ENCODE measurements at places on chromosomes 16 and 17. TPM values are rescaled to one million over a fixed set of nuclear protein-coding genes. Genes with fewer than 3 reads are reported as not detected.

The BLTP2 gene
- 93.3 TPM for total RNA-seq

DNA sequence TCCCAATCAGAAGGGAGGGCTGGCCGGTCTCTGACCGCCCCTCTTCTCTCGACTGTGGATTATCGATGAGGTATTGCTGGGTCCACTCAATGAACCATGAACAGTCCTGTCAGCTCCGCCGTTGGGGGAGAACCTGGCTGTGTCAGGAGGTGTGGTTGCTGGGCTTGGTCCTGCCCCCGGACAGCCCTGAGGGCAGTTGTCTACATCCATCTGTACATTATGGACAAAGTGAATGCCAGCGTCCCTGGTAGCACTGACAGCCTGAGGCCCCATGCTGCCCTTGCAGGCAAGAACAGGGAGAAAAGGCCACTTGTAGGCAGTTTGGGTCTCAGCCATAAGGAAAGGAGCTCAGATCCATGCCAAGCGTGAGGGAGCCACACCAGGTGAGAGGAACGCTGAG lies 38.9 kb downstream of the ST3GAL2 start:
- no peak for DNase-seq

DNA sequence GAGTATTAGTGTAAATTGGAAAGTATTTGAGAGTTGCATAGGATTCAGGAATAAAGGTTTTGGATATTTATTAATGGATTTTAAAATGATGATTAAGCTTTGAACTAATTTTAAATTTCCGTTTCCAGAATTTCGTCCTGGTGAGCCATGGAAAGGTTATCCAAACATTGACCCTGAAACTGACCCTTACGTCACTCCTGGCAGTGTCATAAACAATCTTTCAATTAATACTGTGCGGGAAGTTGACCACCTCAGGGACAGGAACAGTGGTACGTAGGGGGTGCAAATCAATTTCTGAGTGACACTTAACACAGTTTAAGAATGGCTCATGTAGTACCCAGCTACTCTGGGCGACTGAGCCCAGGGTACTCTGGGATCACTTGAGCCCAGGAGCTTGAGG lies 29.1 kb upstream of the SLC5A11 start:
- no peak for DNase-seq

DNA sequence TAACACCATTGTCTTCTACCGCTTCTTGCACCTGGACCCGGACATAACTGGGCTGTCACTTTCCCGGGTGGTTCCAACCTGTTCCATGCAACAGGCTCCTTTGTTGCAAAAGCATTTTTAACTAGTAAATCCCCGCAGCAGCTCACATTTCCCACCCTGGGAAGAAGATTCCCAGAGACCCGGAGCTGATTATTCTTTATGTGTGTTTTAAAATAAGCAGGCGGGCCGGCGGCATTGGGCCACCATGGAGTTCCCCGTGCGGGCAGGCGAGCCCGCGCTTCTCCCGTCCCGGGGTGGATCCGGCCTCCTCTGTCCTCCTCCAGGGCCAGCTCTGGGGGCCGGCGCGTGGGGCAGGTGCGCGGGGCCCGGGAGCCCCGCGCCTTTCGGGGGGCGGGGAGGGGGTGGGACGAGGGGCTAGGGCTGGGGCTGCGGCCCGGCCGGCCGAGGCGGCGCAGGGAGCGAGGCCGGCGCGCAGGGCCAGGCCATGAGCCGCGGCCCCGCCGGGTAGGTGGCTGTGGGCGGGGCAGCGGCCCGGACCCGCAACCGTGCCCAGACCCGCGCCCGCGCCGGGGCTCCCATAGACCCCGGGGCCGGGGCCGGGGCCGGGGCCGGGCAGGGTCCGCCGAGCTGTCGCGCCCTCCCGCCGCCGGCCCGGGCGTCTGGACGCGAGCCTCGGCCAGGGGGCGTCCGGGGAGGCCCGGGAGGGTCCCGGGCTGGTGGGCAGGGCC lies 1.7 kb downstream of the CRAMP1 start:
- DNase-seq, result no peak
